ENCODE measurements at places on chromosomes 2 and 18.

DNA sequence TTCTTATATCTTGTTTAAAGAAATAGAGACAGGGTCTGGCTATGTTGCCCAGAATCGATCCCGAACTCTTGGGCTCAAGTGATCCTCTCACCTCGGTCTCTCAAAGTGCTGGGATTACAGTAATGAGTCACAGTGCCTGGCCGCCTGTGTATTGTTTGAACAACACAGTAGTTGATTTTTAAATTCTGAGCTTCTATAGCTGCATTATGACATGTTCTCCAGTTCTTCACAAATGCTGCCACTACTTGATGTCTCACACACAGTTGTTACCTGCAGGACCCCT is 7.7 kb upstream of the RHOB start:
- peak; percentile 49 for DNase-seq

GRCh38 chr2:38911191-38911590 is 21.5 kb downstream of the ARHGEF33 start:
- no peak for DNase-seq

- DNase-seq = no peak
Observed at GRCh38 chr2:157842106-157842879, 33.8 kb downstream of the ACVR1 start.

DNA sequence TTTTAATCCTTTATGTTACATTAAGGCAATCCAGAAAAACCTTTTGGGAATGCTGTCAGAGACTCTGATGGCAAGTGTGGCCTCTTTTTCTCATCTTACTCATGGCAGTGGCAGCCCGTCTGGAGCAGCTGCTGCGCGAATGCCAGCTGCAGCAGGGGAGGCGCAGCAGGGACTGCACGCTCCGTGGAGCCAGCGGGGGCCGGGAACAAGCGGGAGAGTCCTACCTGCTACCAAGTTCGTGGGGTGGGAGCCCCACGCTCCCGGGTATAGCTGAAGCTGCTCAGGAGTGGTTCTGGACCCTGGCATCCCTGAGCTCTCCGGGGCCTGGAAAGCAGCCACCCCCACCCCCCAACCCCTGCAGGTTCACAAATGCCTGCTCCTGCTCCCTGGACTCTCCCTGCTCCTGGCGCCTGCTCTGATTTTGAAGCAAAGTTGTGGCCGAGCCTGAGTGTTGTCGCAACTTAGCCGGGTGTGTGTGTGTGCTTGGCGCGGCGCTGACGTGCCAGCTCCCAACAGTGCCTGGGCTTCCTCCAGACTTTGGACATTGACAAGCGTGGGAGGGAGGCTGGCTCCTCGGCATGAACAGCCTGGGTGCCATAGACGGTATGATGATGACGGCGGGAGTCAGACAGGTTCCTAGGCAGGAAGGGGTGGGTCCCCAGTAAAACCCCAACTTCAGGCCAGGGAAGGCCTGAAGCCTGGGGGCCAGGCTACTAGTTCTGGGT is 21.7 kb downstream of the TMX3 start:
- DNase-seq = no peak

DNA sequence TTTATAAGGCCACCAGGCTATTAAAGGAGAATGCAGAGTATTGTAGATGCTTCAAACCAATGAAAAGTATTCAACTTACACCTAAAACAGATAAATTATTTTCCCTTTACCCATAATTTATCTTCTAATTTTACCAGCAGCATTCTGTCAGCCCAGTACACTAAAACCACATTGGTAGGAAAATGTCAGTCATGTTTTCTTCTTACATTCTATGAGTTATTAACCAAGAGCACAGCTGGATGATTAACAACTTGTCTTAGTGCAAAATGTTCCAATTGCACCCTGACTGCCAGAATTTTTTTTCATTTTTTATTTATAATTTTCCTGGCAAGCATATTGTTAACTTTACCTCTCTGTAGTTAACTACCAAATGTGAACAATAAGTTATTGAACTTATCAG is 79.0 kb upstream of the WDR75 start:
- DNase-seq = no peak

- DNase-seq = peak; percentile 62
Observed at GRCh38 chr2:70984576-70985282, 6.3 kb downstream of the ANKRD53 start.

All from inflammatory macrophage treated with lipopolysaccharide for 4 hours (primary cell).